ELF-1 (cell line): ENCODE measurements at places on chromosomes 1 and 21.

DNA sequence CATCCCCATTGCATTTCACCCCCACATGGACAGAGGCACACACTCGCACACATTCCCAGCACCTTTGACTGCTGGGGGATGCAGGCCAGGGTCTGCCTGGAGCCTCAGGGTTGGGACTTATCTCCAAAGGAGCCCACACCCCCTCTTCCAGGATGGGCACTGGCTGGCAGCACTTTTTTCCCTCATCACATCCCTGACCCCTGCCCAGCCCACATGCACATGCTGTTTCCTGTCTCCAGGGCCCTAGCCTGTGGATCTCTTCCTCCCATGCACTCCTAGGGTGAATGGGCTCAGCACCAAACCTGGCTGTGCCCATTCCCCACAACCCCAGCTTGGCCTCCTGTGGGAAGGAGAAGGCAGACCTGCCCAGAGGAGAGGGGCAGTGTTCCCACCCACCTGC lies 59.3 kb downstream of the STUM start:
- no peak for DNase-seq

GRCh38 chr21:33244779-33245105 lies 15.0 kb downstream of the IFNAR2 start:
- no peak for DNase-seq

- no peak for DNase-seq
These were observed 282.5 kb downstream of the RGS7 start for GRCh38 chr1:241074507-241074906.

DNA sequence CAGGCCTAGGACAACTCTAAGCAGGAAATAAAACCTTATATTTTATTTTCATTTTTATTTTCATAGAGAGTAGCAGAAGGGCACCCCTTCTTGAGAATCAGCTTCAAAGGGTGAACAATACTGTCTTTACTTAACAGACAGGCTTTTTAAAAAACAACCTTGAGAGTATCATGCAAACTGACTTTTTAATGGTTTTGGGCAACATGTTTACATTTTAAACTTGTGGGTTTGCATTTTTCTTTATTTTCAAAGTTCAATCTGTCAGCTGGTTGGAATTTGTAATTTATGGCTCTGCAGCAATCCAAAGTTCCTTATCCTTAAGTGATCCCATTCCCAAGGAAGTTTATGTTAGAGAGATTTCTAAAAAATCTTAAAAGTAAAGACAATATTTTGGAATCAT lies 392.3 kb upstream of the ADAMTS5 start:
- DNase-seq, result no peak

DNA sequence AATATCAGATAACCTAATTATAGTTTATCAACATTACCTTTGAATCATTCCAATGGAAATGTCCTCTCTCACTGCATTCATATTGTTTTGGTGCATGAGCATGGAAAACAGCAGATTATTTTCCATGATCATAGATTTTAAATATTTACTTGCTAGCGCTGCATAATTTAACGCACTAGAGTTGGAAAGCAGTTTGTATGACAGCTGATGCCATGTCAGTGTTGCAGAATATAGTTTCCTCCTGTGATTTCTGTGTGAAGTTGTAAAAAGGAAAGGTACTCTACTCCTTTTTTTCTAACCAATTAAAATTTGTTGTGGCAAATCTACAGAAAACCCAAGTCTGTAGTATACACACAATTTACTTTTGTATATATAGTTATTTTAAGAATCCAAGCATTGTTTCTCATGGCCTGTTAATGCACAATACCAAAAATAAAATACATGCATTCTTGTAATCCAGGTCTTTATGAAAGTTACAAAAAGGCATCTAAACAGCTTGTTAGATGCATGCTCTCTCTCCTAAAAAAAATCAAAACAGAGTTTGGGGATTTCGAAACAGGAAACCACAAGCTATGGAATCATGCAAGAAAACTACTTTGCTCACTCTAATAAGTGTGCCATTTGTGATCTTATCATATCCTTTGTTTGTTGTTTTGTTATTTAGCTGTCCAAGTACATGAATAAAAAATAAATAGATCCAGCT lies 1.9 kb upstream of the ATG4C start:
- no peak for DNase-seq

GRCh38 chr1:246302711-246303317 lies 204.3 kb downstream of the SMYD3 start:
- no peak for DNase-seq

GRCh38 chr1:200968469-200969410 lies 54.8 kb downstream of the KIF21B start:
- DNase-seq, result no peak

GRCh38 chr21:35465741-35466140 lies 416.6 kb upstream of the RUNX1 start:
- no peak for DNase-seq

DNA sequence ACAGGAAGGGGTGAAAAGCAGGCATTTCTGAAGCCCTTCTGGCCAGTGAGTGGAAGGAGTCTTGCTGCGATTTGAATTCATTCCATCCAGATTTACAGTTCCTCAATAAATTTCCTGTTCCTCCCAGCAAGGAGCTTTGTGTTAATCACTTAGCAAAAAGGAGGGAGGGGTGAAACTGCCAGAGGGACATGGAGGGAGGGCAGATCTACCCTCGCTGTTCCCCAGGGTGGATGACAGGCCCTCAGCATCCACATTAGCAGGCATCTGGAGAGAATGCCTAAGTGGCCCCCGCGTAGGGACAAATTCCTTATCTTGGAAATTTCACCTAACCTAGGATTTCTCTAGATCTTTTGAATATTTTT lies 1.2 kb downstream of the ETV3 start:
- no peak for DNase-seq

DNA sequence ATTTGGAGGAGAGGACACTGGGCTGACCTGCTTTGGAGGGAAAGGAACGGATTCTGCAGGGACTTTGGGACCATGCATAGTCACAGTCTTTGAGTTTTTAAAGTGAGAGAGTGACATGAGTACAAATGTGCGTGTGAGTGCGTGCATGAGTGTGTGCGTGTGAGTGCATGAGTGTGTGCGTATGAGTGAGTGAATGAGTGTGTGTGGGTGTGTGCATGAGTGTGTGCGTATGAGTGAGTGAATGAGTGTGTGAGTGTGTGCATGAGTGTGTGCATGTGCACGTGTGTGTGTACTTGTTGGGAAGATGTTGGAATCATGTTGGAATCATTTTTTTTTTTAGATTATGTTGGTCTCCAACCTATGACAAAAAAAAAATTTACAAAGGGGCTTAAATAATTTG lies 70.5 kb downstream of the PAX7 start:
- DNase-seq, result no peak

- DNase-seq, result no peak
These were observed 512.5 kb upstream of the LRRC7 start for GRCh38 chr1:69055194-69055593.

DNA sequence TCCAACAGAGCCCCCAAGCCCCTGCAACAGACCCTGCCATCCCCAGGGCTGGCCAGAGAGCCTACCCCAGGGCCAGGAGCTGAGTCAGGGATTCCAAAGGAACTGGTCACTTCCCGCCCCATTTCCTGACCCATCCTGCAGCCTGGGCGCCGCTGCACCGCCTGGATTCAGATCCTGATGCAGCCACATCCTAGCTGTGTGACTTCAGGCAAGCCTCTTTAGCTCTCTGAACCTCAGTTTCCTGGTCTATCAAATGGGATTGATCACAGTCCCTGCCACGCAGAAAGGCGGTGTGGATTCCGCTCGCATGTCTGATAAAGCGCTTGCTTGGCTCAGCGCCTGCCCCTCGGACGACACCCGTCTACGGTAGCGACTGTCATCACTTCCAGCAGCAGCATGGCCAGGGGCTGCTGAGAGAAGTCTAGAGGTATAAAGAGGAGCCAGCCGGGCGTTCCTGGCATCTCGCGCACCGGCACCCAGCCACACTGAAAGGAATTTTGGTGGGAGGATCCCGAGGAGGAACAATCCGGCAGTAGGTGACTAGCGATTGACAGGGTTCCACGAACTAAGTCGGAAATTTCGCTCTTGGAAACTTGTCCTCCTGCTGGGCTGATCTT lies 10.1 kb downstream of the EPHA2 start:
- peak; percentile 87 for DNase-seq

- DNase-seq, result peak; percentile 60
These were observed 88.6 kb downstream of the NUF2 start for GRCh38 chr1:163410073-163410999.

GRCh38 chr1:9700340-9700739 lies 48.8 kb downstream of the PIK3CD start:
- DNase-seq, result no peak

GRCh38 chr1:93252598-93252997 lies 72.1 kb downstream of the CCDC18 start:
- peak; percentile 23 for DNase-seq

GRCh38 chr1:220533504-220534109 lies 5.7 kb downstream of the MARK1 start:
- no peak for DNase-seq

DNA sequence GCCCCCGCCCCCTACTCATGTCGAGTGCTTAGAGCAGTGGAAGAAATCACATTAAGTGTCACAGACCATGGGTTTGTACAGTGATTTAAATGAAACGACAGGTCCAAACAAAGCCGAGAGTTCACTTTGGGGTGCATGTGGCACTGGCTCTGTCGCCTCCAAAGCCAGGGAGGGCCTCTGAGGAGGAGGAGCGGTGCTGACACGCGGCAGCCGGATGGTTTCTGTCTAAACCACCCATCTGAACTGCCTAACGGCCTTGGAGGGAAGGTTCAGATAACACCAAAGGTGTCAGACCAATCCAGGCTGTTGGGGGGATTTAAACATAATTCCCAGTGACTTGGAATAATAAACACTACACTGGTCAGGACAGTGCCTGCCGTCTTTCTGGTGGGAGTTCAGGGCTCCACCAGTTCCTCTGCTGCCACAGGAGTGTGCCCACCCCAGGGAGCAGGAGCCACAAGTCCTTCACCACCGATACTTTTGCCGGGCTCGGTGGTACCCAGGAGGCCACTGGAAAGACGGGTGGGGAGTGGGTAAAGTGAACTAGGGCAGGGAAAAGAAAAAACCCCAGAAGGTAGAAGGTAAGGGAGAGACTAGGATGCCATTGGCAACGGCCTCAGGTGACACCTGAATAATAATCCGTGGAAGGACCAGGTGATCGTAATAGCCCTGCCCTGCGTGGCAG lies 78.2 kb downstream of the SLC66A1 start:
- no peak for DNase-seq

DNA sequence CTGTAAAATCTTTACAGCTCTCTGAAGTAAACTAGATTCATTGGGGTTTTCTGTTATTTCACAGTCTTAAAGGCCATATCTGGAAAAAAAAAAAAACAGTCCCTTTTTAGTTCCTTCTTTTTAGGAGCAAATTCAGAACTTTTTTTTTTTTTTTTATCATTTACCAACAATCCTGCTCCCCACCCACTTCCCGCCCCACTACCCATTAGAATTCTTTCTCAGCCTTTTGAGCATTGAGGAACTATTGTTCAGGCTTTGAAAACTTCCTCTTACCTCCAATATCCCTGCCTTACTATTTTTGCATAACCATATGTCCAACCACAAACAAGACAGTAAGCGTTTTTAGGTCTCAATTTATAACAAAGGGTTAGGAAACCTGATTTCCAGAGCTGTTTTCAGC lies 330.1 kb downstream of the PLPP3 start:
- DNase-seq, result no peak

GRCh38 chr1:38780133-38780532 lies 79.4 kb downstream of the RRAGC start:
- DNase-seq, result no peak

- no peak for DNase-seq
These were observed 18.7 kb upstream of the SPOCD1 start for GRCh38 chr1:31834501-31834900.

DNA sequence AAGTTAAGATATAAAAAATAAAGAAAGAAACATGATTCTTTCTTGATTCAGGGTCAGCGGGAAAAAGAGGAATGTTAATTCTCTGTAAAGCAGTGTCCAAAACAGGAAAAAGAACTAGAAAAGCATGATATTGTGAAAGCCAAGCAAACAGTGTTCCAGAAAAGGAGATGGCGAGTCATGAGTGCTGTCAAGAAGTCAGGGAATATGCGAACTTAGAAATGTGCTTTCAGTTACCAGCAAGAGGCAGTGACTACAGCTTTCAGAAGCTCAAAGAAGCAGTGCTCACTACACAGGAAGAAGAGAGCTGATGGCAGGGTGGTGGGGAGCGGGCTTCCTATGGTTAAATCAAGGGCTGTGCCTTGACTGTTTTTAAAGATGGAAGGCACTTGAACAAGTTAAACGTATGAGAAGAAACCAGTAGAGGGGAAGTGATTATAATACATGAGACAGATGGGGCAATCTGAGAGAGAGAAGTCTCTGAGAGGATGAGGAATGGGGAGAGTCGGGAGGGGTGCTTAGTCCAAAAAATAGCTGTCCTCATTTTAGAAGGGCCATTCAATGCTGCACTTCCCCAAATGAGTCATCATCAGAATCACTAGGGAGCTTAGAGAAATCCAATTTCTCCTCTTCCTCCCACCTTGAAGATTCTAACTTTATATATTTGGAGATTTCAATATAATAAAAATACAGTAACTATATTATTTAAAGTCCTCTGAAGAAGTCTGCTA lies 90.4 kb downstream of the KCNK1 start:
- no peak for DNase-seq

DNA sequence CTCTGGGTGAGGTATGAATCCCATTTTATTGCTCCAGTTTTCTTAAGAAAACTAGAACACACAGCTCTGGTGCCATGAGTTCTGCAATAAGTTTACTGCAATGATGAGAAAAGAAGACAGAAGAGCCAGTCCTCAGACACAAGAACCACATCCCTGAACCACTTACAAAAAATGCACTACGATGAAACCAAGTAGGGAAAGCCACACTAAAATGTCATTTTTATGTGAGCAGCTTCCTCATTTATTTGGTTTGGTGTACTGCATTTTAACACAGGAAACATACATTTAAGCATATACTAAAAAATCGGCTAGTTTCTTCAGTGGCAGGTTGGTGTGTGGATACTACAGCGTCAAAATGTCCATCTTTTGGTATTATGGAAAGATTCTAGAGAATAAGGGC lies 95.9 kb downstream of the PTPN14 start:
- DNase-seq, result no peak

DNA sequence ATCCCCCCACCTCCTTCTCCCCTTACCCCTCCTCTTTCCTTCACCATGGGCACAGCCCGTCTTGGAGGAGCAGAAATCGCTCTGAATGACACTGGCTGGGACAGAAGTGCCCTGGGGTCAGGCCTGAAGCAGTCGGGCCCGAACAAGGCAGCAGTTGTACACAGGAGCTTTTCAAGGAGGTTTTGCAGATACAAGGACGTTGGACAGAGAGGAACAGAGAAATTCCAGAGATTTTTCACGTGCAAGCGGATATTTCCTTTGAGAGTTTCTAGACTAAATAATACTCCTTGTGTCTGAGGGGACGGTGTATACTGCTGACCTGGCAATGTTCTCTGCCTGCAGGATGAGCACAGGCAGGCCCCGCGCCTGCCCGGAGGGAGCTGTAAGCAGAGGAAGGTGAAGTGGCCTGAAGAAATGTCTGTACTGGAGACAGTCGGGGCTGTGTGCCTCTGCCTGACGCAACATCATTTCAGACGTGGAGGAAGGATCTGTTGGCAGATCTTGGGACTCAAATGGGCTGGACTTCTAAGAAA lies 95.3 kb upstream of the SLC25A33 start:
- peak; percentile 89 for DNase-seq
